Germinal center (tissue), 1 donor: ENCODE measurements at places on chromosomes 12 and 14.
A peak's percentile ranks its signal among the peaks of the same experiment; 100 is the strongest.

DNA sequence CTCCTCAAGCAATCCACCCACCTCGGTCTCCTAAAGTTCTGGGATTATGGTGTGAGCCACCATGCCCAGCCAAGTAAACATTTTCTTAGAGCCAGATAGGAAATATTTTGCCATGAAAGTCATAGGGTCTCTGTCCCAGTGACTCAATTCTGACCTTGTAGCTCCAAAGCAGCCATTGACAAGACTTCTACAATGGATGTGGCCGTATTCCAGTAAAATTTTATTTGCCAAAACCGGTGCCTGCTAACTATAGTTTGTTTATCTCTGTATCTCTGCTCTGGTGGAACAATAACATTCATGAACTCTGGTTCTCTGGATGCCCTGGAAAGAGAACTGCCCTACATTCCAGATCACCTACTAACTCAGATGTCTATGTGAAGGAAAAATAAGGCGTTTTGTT lies 54.6 kb upstream of the USP44 start:
- DNase-seq: no peak

DNA sequence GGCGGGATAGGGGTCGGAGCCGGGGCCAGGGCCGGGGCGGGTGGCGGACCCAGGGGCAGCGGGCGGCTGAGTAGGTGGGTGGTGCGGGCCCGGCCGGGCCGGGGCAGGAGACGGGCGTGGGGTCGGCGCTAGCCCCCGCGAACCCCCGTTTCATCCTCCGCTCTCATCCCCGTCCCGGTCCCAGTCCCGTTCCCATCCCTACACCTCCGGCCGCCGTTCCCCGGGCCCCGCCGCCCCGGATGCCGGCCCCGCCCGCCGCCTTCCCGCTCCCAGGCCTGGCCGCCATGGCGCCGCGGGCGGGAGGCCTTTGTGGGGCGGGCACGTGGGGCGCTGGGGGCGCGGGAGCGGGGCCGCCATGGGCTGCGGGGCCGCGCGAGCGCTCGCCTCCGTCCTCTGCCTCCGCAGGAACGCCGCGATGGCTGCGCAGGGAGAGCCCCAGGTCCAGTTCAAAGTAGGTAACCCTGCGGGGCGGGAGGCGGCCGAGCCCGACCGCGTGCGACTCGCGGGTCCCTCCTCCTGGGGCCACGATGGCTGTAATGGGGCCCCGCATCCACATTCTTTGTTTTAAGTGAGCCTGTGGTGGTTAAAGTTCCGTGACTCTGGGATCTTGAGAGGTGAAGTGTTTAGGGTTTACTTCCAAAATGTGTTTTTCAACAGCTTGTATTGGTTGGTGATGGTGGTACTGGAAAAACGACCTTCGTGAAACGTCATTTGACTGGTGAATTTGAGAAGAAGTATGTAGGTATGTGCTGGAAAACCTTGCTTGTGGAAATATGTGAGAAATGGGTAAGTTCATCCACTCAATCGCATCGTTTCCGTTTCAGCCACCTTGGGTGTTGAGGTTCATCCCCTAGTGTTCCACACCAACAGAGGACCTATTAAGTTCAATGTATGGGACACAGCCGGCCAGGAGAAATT lies 572 bp downstream of the RAN start:
- peak; percentile 71 for DNase-seq

- DNase-seq: peak; percentile 86
These were observed 6.5 kb downstream of the RASAL1 start for GRCh38 chr12:113128802-113129663.

DNA sequence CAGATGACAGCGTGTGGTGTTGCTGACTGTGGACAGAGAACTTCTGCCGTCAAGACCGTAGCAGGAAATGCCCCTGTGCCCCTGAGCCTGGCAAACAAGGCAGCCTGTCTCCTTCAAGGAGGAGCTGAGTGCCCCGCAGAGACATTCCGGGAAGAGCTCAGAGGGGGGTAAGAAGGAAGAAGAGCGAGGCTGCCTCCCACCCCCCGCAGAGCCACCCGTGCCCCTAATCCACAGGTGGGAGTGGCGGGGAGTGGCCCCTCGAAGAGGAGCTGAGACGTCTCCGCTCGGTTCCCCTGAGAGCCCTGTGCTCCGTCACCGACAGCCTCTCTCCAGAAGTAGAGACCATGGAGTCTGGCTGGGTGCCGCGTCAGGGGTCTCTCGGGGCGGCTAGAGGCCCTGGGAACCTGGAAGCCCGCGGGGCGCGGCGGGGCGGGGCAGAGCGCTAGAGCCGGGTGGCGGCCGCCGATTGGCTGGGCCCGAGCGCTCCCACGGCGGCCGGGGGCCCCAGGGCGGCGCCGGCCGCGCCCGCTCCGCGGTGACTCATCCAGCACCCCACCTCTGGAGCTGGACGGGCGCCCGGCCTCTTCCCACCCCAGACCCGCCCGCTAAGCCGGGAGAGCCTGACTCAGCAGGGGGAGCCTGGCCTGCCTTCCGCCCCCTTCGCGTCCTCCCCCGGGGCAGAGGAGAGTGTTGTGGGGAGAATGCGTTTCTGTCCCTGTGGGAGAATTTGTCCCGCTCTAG lies 25.2 kb upstream of the KRT78 start:
- peak; percentile 82 for DNase-seq

- DNase-seq: no peak
These were observed 122.4 kb downstream of the MIPOL1 start for GRCh38 chr14:37320106-37320505.

DNA sequence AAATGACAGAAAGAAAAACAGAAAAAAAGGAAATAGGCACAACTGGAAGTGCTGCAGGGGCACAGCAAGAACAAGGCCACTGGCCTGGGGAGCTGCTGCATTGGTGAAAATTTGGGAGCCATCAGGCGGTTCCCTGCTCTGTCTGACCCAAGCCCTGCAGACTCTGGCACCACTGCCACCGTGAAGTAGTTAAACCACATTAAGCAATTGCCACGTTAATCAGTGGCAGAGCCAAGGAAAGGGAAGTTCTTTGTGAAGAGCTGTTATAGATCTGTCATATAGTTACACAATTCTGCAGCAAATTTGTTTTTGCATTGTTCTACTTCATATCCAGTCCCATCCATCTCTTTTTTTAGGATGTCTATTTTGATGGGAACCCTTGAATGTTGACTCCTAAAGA lies 915.3 kb downstream of the FSCB start:
- no peak for DNase-seq

- DNase-seq: no peak
These were observed 23.7 kb downstream of the PPM1H start for GRCh38 chr12:62911286-62911685.

- no peak for DNase-seq
These were observed 355.5 kb downstream of the DIO2 start for GRCh38 chr14:79855789-79856188.

- DNase-seq: no peak
These were observed 30.2 kb downstream of the BBS10 start for GRCh38 chr12:76317976-76318375.

DNA sequence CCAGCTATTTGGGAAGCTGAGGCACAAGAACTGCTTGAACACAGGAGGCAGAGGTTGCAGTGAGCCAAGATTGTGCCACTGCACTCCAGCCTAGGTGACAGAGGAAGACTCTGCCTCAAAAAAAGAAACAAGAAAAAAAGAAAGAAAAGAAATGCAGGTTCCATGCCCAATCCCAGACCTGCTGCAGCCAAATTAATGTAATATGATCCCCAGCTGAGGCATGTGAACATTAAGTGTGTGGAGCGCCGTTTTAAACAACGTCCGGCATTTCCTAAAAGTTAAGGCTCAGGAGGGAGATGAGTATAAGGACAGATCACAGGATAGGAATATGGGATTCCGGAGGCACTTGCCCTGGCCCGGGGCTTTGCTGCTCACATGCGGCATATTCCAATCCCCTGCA lies 162.9 kb downstream of the KSR2 start:
- no peak for DNase-seq

DNA sequence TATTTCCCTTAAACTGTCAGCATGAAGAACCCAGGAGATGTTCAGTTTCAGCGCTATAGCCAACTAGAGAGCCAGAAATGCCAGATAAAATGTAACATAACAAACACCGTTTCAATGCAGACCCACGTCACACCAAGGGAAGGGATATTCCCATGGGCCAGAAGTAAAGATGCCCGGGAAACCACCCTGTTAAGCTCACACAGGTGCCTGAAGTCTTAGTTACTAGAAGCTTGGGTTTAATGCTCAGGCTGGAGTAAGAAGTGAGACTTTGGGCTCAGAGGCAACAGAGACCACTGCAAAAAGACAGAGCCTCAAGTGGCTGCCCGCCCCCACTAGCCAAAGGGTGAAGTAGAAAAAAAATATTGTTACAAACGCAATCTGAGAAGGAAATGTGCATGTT lies 52.3 kb downstream of the SYNE3 start:
- no peak for DNase-seq

GRCh38 chr12:25701290-25701689 lies 148.2 kb upstream of the LMNTD1 start:
- no peak for DNase-seq

GRCh38 chr12:16076557-16076956 lies 165.4 kb downstream of the DERA start:
- DNase-seq: peak; percentile 5

- DNase-seq: no peak
These were observed 52.5 kb downstream of the LMO3 start for GRCh38 chr12:16553457-16553856.

- no peak for DNase-seq
These were observed 92.9 kb downstream of the HMGA2 start for GRCh38 chr12:65916991-65917695.

- no peak for DNase-seq
These were observed 6.8 kb downstream of the WDHD1 start for GRCh38 chr14:55019968-55020554.

DNA sequence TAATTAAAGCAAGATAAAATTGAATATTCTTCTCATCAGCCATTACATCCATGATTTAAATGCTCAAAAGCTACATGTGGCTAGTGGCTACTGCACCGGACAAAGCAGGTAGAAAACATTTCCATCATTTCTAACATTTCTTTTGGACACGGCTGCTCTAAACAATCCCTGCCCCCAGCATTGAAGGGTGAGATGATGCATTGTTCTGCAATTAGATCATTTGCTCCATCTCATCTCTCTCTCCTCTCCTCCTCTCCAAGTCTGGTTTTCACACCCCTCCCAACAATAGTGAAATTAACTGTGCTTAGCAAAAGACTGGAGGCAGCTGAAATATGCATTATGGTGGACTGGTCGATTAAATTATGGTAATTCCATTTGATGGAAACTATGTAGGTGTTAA lies 288.5 kb downstream of the KSR2 start:
- no peak for DNase-seq

DNA sequence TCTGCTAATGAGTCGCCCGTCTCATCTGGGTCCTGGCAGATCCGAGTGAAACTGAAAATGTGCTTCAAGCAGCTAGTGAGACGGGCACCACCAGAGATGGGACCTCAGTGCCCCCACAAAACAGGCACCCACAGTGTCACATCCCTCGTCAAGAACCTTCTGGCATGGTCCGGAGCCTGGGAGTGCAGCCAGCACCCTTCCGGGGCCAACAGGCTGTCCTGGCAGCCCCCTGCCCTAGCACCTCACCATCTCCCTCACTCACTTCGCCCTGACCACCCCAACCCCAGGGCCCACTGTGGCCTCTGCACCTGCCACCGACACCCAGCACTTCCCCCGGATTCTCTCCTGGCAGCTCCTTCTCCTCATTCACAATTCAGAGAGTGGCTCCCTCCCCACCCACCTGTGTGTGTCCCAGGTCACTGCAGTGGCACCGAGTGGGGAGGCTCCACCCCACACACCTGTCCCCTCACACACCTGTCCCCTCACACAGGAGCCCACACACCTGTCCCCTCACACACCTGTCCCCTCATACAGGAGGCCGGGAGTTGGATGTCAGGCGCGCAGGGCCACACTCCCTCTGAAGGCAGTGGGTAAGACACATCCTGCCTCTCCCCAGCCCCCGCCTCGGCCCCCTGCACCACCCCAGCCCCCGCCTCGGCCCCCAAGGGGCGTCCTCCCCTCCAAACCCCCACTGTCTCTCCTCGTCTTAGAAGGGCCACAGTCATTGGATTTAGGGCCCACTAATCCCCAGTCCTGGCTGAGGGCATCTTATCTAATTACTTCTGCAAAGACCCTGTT lies 7.9 kb downstream of the GALNT9 start:
- DNase-seq: no peak

DNA sequence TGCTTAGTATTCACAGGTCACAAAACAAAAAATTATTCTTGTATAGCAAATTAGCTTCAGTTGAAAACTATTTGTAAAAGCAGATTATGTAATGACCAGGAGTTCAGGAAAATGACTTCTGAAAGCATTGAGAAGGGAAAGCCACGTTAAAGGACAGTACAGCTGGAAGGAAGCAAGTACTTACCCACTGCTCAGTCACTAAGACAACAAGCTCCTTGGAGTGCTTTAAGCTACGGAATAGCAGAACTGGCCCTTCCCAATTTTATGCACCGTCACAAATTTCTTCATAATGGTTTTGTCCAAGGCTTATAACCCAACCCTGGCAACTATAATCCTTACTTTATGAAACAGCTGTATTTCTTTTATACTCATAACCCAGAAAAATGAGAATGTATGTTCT lies 13.0 kb upstream of the SNAPC1 start:
- DNase-seq: no peak

GRCh38 chr14:76772300-76773187 lies 11.3 kb downstream of the VASH1 start:
- DNase-seq: no peak

DNA sequence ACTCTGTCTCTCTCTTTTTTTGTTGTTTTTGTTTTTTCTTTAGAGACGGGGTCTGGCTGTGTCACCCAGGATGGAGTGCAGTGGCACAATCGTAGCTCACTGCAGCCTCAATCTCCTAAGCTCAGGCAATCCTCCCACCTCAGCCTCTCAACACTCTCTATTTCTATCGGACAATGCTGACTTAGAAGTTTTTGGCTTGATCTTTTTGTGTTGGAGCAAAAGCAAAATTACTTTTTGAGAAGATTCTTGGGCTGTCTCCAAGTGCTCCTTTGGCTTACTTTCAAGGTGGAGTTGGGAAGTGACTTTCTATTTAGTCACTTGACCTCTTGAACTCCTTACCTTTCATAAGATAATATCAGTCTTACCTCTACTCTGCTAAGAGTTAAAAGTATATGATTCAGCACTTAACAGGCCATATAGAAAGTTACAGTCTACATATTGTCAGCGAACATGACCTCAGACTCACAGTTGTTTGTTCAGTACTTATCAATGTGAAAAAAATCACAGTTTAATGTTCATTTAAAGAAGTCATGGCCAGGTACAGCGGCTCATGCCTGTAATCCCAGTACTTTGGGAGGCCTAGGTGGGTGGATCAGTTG lies 15.4 kb upstream of the MIA2 start:
- no peak for DNase-seq

- no peak for DNase-seq
These were observed 47.1 kb upstream of the ATXN7L3B start for GRCh38 chr12:74490390-74491064.

DNA sequence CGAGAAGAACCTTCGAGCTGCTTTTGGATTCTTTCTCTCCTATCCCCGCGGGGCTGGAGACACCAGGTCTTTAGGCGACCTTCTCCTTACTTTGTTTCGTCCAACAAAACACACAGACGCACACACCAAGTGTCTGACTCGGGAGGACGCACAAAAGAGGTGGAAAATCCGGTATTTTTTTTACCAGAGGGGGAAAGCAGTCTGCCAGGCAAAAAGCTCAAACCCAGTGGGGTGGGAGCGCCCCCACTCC lies 2.1 kb downstream of the SIX4 start:
- DNase-seq: no peak

- no peak for DNase-seq
These were observed 433.8 kb upstream of the DCN start for GRCh38 chr12:91616416-91616815.
